MM.1S (cell line): ENCODE measurements at places on chromosomes 3 and 15.
A peak's percentile ranks its signal among the peaks of the same experiment; 100 is the strongest.

- H3K4me3 ChIP-seq, result no peak overlapping the region
- H3K27ac ChIP-seq, result peak overlapping the region; percentile 46; the same call in 1 of the 2 replicates
- peaks cover 19% of the 10 kb centered on the region for H3K4me1 ChIP-seq
Observed at GRCh38 chr15:41935566-41936020, 36.8 kb downstream of the EHD4 start.

- H3K4me1 ChIP-seq, result no peaks in the 10 kb centered on the region
- DNase-seq, result no peak
- no peaks in the 10 kb centered on the region for H3K36me3 ChIP-seq
- no peaks in the 10 kb centered on the region for H3K27me3 ChIP-seq
Observed at GRCh38 chr3:190426806-190427507, 22.7 kb downstream of the TMEM207 start.

GRCh38 chr15:101511717-101512116 lies 22.2 kb upstream of the PCSK6 start:
- H3K27ac ChIP-seq, result no peak overlapping the region
- H3K4me1 ChIP-seq, result no peaks in the 10 kb centered on the region
- H3K4me3 ChIP-seq, result no peak overlapping the region
- H3K27me3 ChIP-seq, result no peaks in the 10 kb centered on the region

DNA sequence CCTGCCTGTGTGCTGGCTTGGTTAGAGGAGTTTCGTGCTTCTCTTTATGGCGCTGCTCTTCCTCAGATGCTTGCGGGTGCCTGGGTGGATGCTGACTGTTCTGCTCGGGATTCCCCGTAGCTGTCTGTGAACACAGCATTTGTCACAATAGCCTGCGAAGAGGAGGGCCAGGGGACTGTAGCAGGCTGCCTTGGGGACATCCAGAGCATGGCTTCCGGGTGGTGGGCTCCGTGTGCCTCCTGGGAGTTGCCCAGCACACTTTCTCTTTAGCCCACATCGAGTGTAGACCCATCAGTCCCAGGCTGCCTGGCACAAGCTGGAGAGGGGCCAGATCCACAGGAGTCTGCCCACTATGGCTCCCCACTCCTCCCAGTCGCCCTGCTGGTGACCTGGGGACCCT lies 22.4 kb downstream of the LRRK1 start:
- no peaks in the 10 kb centered on the region for H3K36me3 ChIP-seq
- DNase-seq, result no peak
- no peak overlapping the region for H3K4me3 ChIP-seq
- H3K27me3 ChIP-seq, result no peaks in the 10 kb centered on the region
- no peak overlapping the region for H3K27ac ChIP-seq

DNA sequence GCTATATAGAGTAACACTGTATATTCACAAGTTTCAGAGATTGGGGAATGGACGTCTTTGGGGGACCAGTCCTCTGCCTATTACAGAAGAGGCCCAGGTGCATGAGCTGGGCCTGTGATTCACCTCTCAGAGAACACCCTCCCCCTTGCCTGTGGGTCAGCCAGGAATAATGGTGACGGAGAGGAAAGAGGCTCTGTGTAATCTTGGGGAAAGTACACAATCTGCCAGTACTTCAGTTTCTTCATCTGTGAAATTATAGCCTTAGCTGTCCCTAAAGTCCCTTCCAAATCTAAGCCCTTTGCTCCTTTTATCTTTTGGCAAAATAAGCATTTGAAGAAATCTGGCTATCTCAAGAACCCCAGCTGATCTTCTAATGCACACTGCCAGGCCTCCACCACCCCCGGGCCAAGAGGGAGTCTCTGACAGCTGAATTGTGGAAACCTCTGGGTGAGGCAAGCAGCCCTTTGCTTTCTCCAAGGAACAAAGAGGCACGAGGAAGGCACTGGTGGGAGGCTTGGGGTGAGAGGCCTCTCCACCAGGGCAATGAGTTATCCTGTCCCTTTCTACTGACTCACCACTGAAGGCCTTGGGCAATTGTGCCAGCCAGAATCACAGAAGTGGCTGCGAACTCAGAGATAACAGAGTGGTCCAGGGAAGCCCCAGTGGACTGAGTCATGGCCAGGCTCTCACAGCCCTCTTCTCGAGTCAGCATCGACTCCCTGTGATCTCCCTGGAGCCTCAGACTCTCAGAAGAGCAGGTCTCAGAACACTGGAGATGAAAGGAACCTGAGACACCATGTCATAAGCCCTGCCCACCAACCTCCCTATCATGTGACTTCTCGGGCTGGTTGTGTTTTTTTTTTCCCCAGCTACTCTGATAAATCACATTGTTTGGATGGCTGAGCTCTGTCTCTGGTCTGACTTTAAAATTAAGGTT lies 31.8 kb downstream of the CCNL1 start:
- no peaks in the 10 kb centered on the region for H3K36me3 ChIP-seq
- DNase-seq, result peak; percentile 32
- peaks cover 24% of the 10 kb centered on the region for H3K4me1 ChIP-seq
- H3K27me3 ChIP-seq, result no peaks in the 10 kb centered on the region
- no peak overlapping the region for H3K27ac ChIP-seq
- H3K4me3 ChIP-seq, result no peak overlapping the region

GRCh38 chr3:64311424-64312061 lies 86.3 kb upstream of the PRICKLE2 start:
- no peak for DNase-seq
- H3K4me3 ChIP-seq, result no peak overlapping the region
- no peaks in the 10 kb centered on the region for H3K36me3 ChIP-seq
- no peaks in the 10 kb centered on the region for H3K27me3 ChIP-seq
- no peaks in the 10 kb centered on the region for H3K4me1 ChIP-seq
- no peak overlapping the region for H3K27ac ChIP-seq

GRCh38 chr15:92801774-92802464 lies 98.2 kb upstream of the CHD2 start:
- H3K27me3 ChIP-seq, result no peaks in the 10 kb centered on the region
- no peak overlapping the region for H3K4me3 ChIP-seq
- no peak overlapping the region for H3K27ac ChIP-seq
- no peak for DNase-seq

- H3K36me3 ChIP-seq, result no peaks in the 10 kb centered on the region
- DNase-seq, result no peak
- H3K4me1 ChIP-seq, result no peaks in the 10 kb centered on the region
- no peaks in the 10 kb centered on the region for H3K27me3 ChIP-seq
- H3K27ac ChIP-seq, result no peak overlapping the region
Observed at GRCh38 chr3:38805004-38805403, 11.0 kb downstream of the SCN10A start.

DNA sequence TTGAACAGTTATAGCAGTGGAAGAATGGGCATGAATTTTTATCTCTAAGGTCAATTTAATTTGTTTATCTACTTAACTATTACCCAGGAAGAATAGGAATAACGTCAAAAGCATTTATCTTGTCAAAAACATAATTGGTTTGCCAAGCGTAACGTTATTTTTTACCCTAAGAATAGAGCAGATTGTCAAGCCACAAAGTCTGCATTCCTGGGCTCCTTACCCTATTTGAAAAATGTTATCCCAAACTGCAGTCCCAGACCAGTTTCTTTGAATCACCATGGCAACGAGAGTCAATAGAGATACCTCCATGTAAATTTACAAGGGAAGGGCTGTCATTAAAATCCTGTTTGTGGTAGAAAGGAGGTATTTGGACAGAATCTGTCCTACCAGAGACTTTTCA lies 61.1 kb downstream of the CPNE4 start:
- no peak for DNase-seq
- peaks cover 6% of the 10 kb centered on the region; the same call in 1 of the 2 replicates for H3K4me1 ChIP-seq
- H3K36me3 ChIP-seq, result no peaks in the 10 kb centered on the region
- no peaks in the 10 kb centered on the region for H3K27me3 ChIP-seq
- no peak overlapping the region for H3K27ac ChIP-seq

DNA sequence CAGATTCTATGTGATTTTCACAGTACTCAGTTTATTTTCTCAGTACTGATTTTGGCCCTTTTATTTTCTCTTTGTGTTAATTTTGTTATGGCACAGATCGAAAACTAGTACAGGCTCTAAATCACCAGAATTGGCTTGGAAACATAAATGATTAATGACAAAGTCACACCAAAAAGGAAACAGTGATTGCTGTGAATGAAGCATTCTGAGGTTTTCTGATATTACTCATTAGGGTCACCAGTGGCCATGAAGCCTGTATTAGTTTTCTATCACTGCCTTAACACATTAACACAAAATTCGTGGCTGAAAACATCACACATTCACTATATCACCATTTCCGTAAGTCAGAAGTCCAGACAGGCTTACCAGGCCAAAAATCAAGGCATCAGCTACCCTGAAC lies 343.0 kb upstream of the THRB start:
- H3K27me3 ChIP-seq, result no peaks in the 10 kb centered on the region
- no peak overlapping the region for H3K4me3 ChIP-seq
- no peaks in the 10 kb centered on the region for H3K36me3 ChIP-seq
- H3K27ac ChIP-seq, result no peak overlapping the region
- DNase-seq, result no peak

DNA sequence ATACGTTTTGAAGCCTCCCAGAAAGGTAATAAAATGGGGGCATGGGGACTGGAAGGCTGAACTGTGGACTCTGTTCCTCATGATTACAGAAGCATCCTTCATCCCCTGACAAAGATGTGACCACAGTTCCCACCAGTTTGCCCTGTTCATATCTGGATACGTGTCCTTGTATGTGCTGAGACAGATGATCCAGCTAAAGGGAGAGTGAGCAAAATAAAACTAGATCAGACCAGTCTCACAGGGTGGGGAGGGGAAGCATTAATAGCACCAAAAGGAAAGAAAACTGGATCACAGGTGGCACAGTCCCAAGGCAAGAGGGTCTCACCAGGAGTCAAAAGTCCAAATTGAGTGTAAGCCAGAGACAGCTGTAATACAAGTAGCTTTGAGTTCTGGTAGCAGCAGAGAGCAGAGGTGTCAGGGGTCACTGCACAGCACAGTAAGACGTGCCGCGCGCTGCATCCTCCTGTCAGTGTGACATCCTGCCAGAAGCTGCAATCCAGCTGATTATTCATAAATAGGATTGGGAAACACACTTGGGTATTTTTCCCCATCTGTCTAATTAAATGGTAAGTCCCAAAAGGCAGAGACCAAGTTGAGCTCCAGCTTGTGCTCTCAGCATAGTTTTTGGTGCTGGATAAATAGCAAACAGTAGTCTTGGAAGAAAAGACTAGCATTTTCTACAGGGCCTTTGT lies 560.0 kb upstream of the CFAP20DC start:
- H3K36me3 ChIP-seq, result no peaks in the 10 kb centered on the region
- H3K4me1 ChIP-seq, result no peaks in the 10 kb centered on the region
- no peak overlapping the region for H3K27ac ChIP-seq
- DNase-seq, result no peak

DNA sequence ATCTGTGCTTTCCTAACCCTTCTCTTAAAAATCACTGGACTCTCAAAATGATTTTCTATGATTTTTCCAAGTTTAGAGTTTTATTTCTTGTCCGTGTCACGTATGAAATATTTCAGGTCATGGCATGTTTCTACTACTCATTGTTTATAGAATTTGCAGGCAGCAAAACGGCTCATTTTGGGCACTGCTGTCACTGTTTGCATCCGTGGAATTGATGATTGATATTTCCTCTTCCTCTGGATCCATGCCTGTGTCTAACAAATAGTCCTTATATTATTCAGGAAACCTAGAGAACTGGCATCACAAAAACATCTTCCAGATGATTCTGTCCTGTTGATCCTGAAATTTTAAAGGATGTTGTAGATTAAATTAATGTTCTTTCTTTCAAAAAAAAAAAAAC lies 47.6 kb downstream of the LARS2 start:
- H3K36me3 ChIP-seq, result no peaks in the 10 kb centered on the region
- no peaks in the 10 kb centered on the region for H3K27me3 ChIP-seq
- H3K4me1 ChIP-seq, result peaks cover 4% of the 10 kb centered on the region; the same call in 1 of the 2 replicates
- no peak overlapping the region for H3K27ac ChIP-seq

GRCh38 chr3:181470349-181470748 lies 241.4 kb upstream of the SOX2 start:
- no peaks in the 10 kb centered on the region for H3K27me3 ChIP-seq
- H3K27ac ChIP-seq, result no peak overlapping the region
- no peak for DNase-seq
- no peak overlapping the region for H3K4me3 ChIP-seq
- no peaks in the 10 kb centered on the region for H3K4me1 ChIP-seq
